Immature natural killer cell (primary cell): ENCODE measurements at places on chromosomes 12 and 14.

GRCh38 chr14:23432946-23433345 is 2.5 kb downstream of the MYH7 start:
- DNase-seq: no peak

- no peak for DNase-seq
Observed at GRCh38 chr12:81530352-81530751, 228.8 kb downstream of the PPFIA2 start.

GRCh38 chr12:27951898-27952297 is 20.6 kb downstream of the PTHLH start:
- DNase-seq: no peak

DNA sequence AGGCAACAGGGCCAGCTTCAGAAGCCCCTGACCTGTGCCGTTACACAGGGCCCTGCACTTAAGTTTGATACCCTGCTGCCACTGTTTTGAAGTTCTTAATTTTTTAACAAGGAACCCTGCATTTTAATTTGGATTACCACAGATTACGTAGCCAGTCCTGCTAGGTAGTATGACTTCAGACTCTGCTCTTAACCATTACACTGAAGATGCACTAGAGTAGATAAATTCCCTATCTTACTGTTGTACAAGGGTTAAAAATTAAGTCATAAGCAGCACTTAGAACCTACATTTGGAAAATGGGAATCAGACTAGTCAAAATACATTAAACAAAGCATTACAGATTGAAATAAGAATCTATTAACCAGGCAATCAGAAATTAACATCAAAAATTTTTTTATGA is 2.3 kb downstream of the GNPNAT1 start:
- no peak for DNase-seq

DNA sequence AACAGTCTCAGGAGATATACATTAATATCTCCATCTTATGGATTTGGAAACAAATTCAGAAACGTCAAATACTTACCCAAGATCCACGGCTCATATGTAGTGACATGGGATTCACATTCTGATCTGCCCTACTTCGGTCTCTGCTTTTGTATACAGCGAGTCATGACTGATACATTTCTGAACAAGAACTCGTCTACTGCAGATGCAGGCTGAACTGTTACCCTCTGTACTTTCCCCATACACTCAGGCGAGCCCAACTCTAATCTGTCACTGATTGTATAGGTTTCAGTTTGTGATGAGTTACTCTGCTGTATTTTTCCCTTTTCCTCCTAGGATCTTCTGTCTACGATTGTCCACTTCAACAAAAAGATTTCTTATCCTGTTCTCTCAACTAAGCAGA is 441.6 kb downstream of the CCDC91 start:
- no peak for DNase-seq

GRCh38 chr14:94598816-94599655 is 13.2 kb upstream of the SERPINA3 start:
- no peak for DNase-seq

DNA sequence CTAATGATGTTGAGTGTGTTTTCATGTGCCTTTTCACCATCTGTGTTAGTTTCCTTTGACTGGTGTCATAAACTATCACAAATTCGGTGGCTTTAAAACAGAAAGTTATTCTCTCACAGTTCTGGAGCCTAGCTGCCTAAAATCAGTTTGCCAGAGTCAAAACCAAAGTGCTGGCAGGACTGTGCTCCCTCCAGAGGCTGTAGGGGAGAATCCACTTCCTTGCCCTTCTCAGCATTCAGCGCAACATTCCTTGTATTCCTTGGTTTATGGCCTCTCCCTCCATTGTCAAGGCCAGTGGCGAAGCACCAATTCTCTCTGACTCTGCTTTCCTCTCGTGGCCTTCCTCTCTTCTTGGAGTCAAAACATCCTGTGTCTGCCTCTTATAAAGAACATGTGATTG is 174.2 kb upstream of the PDE3A start:
- DNase-seq: no peak

- no peak for DNase-seq
Observed at GRCh38 chr12:66044731-66045130, 85.8 kb downstream of the LLPH start.

DNA sequence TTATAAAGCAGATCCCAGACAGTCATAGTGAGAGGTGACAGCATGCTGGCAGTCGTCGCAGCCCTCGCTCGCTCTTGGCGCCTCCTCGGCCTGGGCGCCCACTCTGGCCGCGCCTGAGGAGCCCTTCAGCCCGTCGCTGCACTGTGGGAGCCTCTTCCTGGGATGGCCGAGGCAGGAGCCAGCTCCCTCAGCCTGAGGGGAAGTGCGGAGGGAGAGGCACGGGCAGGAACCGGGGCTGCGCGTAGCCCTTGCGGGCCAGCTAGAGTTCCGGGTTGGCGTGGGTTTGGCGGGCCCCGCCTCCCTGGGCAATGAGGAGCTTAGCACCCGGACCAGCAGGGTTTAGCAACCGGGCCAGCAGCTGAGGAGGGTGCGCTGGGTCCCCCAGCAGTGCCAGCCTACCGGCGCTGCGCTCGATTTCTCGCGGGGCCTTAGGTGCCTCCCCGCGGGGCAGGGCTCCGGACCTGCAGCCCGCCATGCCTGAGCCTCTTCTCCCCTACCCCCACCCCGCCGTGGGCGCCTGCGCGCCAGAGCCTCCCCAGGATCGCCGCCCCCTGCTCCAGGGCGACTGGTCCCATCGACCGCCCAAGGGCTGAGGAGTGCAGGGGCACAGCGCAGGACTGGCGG is 451.2 kb upstream of the DCN start:
- no peak for DNase-seq

DNA sequence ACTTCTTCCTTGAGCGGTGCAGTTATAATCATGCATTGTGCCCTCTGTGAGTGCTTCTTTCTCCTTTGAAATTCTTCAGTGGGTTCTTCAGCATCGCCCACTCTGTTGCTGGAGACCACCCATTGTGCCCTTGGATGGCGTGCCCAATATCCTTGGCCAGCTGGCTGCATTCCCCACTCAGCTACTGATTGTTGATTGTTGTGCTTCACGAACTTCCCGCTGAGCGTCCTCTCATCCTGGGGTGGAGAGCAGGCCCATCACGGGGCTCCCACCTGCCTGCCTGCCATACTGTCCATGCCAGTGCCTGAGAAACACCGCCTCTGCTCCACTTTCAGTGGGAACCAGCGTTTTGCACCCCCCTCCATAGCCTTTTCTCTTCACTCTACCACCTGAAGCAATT is 8.6 kb upstream of the SSTR1 start:
- DNase-seq: no peak

GRCh38 chr12:89552376-89552775 is 26.5 kb upstream of the POC1B start:
- DNase-seq: no peak

DNA sequence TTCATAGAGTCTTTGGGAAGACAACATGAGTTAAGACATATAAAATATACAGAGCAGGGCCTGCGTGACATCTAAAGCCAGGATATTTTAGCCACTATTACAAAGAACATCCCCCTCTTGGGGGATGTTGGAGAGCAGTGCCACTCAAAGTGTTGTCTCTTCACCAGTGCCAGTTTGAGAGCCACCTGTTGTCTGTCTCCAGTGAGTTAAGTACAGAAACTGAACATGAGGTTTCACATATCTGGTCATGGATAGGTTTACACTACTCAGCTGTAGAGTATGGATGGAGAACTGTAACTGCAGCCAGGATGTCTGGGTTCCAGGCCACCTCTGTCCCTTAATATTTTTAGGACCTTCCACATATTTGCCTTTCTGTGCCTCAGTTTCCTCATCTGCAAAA is 39.1 kb downstream of the RNFT2 start:
- no peak for DNase-seq

GRCh38 chr12:107320929-107321631 is 227.7 kb upstream of the CRY1 start:
- peak; percentile 75 for DNase-seq

GRCh38 chr12:113087193-113087592 is 30.7 kb downstream of the DTX1 start:
- no peak for DNase-seq

GRCh38 chr14:23566778-23567185 is 809 bp downstream of the AP1G2 start:
- DNase-seq: no peak

GRCh38 chr12:1655225-1655788 is 26.3 kb downstream of the WNT5B start:
- DNase-seq: no peak

DNA sequence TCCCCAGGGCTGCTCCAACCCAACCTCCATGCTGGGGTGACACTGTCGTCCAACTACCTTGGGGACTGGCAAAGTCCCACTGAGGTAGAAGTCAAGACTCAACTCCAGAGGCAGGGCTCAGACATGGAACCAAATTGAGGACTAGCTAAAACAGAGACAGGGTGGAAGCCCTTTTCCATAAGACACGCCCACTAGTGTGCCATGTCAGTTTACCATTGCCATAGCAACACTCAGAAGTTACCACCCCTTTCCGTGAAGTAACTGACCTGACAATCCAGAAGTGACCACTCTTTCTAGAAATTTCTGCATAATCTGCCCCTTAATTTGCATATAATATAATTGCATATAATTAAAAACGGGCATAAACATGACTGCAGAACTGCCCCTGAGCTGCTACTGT is 409.6 kb downstream of the MED13L start:
- no peak for DNase-seq

- DNase-seq: no peak
Observed at GRCh38 chr14:71358209-71358931, 451.1 kb downstream of the PCNX1 start.

DNA sequence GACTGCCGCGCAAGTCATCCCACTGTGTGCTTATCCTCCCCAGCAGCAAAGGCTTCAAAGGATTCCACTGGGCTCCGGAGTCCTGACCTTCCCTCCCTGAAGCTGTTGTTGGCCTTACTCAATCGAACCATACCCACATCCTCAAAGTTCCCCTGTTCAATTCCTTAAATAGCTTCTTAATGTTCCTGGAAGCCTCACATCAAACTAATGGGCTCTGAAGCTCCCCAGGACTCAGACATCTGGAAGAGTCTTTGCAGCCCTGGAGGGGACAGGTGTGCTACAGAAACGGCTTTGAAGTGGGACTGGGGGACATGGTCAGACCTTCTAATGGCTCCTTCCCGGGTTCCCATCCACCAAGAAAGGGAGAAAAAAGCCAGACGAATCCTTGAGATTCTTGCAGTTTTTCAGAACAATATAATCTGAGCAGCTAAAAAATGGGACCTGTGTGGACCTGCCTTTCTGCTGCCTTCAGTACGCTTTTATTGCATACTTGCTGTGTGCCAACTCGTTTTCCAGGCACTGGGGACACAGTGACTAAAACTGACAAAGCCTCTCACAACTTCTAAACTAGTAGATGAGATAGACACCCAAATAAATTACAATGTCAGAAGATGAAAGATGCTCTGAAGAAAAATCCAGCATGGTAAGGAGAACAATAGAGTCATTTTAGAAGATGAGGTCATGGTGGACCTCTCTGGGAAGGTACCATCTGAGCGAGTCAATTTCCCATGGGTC is 204.5 kb downstream of the MON2 start:
- DNase-seq: no peak

GRCh38 chr14:92564344-92565039 is 50.9 kb downstream of the RIN3 start:
- DNase-seq: no peak

GRCh38 chr14:95545515-95546168 is 10.8 kb downstream of the GLRX5 start:
- DNase-seq: no peak

- no peak for DNase-seq
Observed at GRCh38 chr12:26678697-26679660, 154.0 kb downstream of the ITPR2 start.

- no peak for DNase-seq
Observed at GRCh38 chr12:1863823-1864222, 43.5 kb downstream of the LRTM2 start.

DNA sequence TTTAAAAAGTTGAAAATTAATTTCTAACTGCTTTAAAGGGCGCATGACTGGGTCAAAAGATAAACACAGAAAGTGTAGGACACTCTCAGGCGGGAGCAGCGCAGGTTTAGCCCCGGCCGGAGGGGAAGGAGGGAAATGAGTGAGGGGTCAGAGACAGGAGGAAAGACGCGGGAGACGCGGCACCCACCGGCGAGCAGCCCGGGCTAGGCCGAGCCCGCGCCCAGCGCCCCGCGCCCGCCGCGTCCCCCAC is 591 bp downstream of the GXYLT1 start:
- DNase-seq: no peak

DNA sequence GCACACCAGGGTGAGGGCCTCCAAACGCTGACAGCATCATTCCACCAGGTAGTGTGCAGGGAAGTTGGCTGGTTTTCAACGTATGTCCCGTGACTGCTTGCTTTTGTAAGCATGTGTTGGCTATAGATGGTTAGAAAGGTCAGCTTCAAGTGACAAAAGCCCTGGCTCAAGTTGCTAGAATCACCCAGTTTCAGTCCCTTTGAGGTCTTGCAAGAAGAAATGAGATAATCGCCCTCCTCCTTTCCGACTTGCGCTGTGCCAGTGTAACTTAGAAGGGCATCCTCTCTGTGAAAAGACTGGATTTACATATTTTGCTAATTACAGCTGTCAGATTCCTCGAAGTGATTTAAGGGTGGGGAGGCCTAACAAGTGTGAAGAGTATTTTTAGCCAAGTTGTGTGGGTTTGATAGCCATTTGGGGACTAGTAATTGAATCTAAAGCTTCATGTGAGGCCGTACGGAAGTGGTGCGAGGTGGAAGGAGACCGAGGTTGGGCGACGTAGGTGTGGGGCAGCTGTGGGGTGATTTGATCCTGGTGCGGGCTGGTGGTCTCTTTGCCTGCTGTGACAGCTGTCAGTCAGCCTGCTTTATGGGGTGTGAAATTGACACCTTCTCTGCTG is 94.7 kb downstream of the CHST11 start:
- peak; percentile 62 for DNase-seq

GRCh38 chr12:10331642-10332239 is 24.1 kb downstream of the KLRD1 start:
- no peak for DNase-seq

- no peak for DNase-seq
Observed at GRCh38 chr14:22541721-22542120, 47.3 kb downstream of the DAD1 start.

DNA sequence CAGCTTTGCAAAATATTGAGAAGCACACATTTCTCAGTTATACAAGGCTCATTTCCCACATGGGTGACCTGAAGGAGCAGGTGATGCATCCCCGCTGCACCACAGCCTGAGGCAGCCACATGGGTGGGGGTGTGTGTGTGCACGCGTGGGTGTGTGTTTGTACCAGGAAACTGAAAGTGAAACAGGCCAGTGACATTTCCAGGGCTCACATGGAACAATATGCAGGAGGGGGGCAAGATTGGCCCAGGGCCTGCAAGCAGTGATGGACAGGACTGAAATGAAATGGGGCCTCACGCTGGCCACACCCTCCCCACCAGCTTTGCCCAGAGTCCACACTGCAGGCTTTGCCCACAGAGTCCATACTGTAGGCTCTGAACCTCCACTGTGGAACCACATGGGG is 154.2 kb upstream of the PARP11 start:
- peak; percentile 41 for DNase-seq

DNA sequence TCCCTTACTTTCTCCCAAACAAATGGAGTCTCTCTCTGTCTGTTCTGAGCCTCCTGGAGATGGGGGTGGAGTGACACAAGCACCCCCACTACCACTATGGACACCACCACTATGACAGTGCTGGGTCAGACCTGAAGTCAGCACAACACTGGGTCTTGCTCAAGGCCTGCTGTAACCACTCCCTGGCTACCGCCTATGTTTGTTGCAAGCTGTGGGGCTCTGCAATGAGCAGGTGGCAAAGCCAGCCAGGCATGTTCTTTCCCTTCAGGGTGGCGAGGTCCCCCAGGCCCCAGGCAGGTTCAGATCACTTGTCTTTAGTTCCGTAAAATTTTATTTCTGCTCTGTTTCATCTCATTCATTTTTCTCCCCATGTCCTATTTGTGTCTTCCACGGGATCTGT is 349.8 kb downstream of the TMEM121 start:
- DNase-seq: no peak
